ENCODE measurements at places on chromosomes 4 and X. TPM values are rescaled to one million over a fixed set of nuclear protein-coding genes. Genes with fewer than 3 reads are reported as not detected.

Gene DCX
- not detected for total RNA-seq

Gene MAMLD1
- 3.9 TPM for total RNA-seq

Gene AKAP14
- 0.31 TPM for total RNA-seq

Gene TMPRSS11B
- total RNA-seq: not detected

Gene ZFYVE28
- 13.8 TPM for total RNA-seq

Gene DMD
- total RNA-seq: 37.0 TPM

Gene RHOXF2B
- not detected for total RNA-seq

Gene ELF4
- 20.4 TPM for total RNA-seq

Gene GK2
- total RNA-seq: not detected

Gene ADGRG4
- total RNA-seq: not detected

Gene TRIM60
- total RNA-seq: not detected

Gene AFM
- total RNA-seq: not detected

Gene SYTL5
- total RNA-seq: 3.6 TPM

Gene SLC9B1
- not detected for total RNA-seq

Gene NSDHL
- 26.0 TPM for total RNA-seq

Gene SCFD2
- total RNA-seq: 33.5 TPM

Gene SH3D19
- 100 TPM for total RNA-seq

Gene CTAG1B
- total RNA-seq: not detected

Gene PHKA1
- total RNA-seq: 3.5 TPM

Gene RAB9B
- total RNA-seq: 0.37 TPM

Gene ABCG2
- 5.3 TPM for total RNA-seq

Gene AIFM1
- total RNA-seq: 14.1 TPM

Gene IBSP
- total RNA-seq: not detected

Gene LINC00632
- total RNA-seq: 94.0 TPM

All from upper lobe of left lung (tissue), 6 donors.